Stimulated activated CD4-positive, alpha-beta T cell treated with anti-CD3 and anti-CD28 coated beads, Interleukin-4, amount 100 ng/mL, for 4 hours (primary cell): ENCODE measurements at places on chromosomes 2 and 18.

DNA sequence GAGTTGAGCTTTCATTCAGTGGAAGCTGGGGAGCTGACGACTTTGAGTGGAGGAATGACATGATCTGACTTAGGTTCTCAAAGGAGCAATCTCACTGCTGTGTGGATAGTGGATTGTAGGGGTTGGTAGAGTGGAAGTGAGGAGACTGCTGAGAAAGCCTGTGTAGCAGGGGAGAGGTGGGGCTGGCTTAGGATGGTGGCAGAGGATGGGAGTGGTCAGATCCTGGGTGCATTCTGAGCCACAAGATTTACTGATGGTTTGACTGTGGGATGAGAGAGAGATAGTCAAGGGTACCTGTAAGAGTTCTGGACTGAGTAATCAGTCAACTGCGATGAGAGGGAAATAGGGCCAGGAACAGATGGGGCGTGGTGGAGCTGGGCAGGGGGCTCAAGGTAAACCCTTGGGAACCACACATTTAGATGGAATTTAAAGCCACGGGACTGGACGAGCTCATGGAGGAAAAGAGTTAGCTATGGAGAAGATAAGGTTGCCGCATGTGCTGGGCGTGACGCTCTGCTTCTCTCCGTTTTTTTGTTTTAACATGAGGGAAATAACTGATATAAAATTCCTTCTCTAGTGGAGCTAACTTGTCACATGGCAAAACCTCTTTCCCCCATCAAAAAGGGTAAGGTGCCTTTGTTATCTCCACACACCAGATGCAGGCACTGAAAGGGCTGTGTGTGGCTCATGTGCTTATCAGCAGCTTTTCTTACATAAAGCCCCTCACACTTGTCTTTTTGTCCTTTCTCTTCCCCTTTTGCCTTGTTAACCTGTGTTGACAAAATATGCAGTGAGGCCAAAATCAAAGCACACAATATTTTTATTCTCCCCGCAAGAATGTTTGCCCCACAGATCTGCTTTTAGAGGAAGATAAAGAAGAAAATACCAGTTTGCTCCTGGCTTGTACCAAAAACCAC lies 379.8 kb downstream of the TSN start:
- no peak for DNase-seq

DNA sequence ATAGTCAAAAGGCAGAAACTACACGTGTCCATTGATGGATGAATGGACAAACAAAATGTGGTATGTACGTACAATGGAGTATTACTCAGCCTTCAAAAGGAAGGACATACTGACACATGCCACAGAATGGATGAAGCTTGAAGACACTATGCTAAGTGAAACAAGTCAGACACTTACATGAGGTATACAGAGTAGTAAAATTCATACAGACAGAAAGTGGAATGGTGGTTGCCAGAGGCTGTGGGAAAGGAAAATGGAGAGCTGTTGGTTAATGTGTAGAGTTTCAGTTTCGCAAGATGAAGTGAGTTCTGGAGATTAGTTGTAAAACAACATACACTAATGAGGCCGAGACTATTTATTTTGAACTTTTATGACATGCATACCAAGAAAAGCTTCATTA lies 67.4 kb upstream of the EPB41L3 start:
- DNase-seq: no peak

DNA sequence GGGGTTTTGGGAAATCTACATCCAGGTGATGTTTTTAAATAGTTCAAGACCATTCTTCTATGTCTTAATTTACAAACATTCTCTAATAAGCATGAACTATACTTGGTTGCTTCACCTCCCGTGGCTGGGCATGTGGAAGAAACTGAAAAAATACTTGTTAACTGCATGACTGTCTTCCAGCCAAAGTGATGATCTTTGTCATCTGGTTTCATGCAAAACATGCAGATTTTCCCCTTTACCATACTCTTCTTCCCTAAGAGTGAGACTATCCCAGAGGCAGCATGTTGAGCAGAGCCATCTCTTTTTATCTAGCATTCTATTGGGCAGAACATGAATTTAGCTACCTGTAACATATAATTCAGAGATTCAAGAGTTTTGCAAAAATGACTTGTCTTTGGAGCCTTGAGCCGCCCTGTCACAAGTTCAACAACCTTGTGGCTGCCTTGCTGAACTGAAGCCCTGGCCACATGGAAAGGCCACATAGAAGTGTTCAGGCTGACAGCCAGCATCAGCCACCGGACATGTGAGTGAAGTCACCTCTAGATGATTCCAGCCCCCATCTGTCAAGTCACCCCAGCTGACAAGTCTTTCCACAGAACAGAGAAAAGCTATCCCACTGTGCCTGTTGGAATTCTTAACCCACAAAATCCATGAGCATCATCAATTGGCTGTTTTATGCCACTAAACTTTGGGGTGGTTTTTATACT lies 142.8 kb downstream of the ANKRD44 start:
- DNase-seq: no peak

DNA sequence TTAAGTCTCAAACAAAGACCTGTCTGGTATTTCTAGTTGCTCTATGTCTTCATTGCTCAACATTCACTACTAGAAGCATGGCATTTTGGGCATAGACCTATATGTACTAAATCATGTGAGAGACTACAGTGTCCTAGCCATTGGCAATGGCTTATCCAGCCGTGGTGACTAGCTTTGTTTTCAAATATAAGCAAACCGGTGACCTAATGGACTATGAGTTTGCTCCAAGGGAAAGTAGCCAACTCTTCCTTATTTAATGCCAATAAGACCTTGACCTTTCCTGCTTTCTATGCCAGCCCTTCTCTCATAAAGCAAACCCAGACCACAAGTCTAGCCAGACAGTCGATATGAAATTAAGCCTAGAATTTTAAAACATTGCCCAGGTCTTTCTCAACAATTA lies 113.7 kb upstream of the CREB1 start:
- no peak for DNase-seq

- no peak for DNase-seq
Observed at GRCh38 chr2:211875488-211875887, 663.1 kb downstream of the ERBB4 start.

DNA sequence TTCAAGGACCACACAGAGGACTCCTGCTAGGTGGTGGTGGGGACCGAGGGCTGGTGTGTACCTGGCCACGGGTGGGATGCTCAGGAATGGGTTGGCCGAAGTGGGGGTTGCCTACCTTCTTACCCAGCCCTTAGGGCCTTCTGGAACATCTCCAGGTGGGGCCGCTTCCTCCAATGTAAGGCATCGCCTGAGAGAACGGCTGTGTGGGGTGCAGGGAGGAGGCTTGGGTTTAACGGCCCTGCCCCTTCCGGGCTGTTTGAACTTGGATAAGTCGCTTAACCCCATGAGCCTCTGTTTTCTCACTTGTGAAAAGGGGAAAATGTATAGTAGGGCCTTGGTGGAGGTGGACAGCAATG lies 35.0 kb downstream of the EMILIN2 start:
- DNase-seq: no peak

DNA sequence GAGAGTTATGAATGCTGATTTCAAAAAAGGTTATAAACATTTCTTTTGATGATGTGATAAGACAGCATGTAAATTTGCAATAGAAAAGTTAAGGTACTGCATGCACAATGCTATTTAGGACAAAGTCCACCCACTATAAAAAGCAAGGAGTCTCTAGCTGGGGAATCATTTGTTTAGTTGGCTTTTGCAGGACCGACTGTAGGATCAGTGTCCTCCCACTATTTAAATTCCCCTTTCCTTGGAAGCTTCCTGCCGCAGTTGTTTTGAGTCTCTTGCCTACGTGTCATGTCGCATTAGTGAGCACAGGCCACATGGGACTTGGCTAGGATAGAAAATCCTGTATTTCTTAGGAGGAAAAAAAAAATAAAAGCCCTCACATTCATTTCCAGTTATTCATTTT lies 13.1 kb downstream of the QPCT start:
- DNase-seq: no peak

DNA sequence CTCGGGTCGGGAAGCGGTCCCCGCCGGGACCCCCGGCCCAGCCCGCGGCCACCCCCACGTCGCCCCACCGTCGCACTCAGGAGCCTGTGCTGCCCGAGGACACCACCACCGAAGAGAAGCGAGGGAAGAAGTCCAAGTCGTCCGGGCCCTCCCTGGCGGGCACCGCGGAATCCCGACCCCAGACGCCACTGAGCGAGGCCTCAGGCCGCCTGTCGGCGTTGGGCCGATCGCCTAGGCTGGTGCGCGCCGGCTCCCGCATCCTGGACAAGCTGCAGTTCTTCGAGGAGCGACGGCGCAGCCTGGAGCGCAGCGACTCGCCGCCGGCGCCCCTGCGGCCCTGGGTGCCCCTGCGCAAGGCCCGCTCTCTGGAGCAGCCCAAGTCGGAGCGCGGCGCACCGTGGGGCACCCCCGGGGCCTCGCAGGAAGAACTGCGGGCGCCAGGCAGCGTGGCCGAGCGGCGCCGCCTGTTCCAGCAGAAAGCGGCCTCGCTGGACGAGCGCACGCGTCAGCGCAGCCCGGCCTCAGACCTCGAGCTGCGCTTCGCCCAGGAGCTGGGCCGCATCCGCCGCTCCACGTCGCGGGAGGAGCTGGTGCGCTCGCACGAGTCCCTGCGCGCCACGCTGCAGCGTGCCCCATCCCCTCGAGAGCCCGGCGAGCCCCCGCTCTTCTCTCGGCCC lies 13.6 kb downstream of the SPEG start:
- no peak for DNase-seq

DNA sequence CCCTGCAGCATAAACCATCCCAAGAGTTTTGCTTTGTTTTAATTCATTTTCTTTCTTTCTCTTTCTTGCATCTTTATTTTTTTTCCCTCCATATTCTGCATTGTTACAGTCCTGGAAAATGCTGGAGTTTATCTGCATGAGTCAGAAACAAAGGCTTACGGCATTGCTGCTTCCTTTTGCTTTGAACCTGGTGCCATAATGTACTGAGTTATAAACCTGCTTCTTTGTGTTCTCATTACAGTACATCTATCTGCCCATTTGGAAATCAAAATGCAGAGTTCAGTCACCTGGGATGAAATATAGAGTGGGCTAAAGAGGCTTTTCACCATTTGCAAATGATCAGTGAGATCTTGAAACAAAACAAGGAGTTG lies 1009.2 kb upstream of the FANCL start:
- no peak for DNase-seq

GRCh38 chr18:24443870-24444269 lies 16.6 kb upstream of the HRH4 start:
- no peak for DNase-seq

GRCh38 chr2:201404699-201405280 lies 46.5 kb downstream of the TRAK2 start:
- DNase-seq: no peak

- no peak for DNase-seq
Observed at GRCh38 chr2:20467789-20468548, 21.1 kb downstream of the RHOB start.

GRCh38 chr18:79199691-79200374 lies 130.6 kb downstream of the ATP9B start:
- no peak for DNase-seq

GRCh38 chr18:36195427-36196122 lies 8.3 kb downstream of the MOCOS start:
- no peak for DNase-seq

DNA sequence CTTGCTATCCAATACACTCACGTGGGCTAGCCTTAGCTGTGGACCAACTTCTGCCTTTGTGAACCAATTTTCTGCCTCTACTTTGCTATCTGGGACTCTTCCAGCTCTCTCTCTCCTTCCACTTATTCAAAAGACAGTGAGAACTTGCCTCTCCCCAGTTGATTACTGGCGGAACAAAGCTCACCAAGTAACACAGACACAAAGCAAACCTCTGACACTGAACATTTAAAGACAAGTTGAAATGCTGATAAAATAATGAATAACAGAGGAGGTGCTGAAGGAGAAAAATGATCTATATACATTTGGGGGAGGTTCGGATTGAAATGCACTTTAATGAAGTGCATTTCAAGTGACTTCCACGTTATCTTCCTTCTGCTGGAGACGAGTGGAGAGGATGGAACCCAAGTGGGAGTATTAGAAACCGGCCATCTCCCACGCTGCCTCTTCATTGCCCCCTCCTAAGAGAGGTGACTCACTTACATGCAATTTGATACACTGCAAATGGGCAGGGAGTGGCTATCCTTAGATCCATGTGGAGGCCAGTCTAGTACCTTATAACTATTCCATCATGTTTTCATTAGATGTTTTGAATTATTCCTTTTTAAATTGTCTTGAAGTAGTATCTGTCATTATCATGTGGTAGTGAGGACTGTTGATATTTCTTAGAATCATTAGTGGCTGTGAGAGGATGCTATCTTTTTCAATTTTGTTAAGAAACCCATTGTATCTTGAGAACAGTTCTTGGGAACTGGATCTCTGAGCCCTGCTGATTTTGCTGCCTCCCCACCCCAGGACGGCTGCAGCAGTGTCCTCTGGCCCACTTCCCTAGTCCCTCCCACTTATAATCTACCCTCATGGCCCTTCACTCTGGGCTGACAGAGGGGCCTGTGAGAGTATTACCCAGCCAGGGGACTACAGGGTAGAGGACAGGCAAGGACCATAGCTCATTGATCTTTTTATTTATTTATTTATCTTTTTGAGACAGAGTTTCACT lies 6.0 kb upstream of the GLI2 start:
- DNase-seq: no peak
